ENCODE measurements at places on chromosomes 13 and 19. TPM values are rescaled to one million over a fixed set of nuclear protein-coding genes. Genes with fewer than 3 reads are reported as not detected.
A peak's percentile ranks its signal among the peaks of the same experiment; 100 is the strongest.

Gene C19orf73
- 3.7 TPM for total RNA-seq

Gene SUPT20H
- 19.2 TPM for total RNA-seq

Gene TNFRSF19
- 1.4 TPM for total RNA-seq

Gene SERTM1
- not detected for total RNA-seq

Gene GRK1
- total RNA-seq: 0.10 TPM

Gene DAND5
- total RNA-seq: not detected

Gene ZNF763
- 0.46 TPM for total RNA-seq

Gene SYT5
- not detected for total RNA-seq

Gene CEACAM8
- total RNA-seq: not detected

Gene PSG6
- not detected for total RNA-seq

GRCh38 chr13:33445476-33445875, 159.9 kb upstream of the STARD13 start:
- H3K27me3 ChIP-seq: no peaks in the 10 kb centered on the region
- H3K27ac ChIP-seq: no peak overlapping the region
- no peaks in the 10 kb centered on the region for H3K36me3 ChIP-seq
- no peak for DNase-seq
- no peak overlapping the region for H3K4me3 ChIP-seq

- no peak overlapping the region for H3K4me3 ChIP-seq
- no peak overlapping the region for H3K27ac ChIP-seq
- no peaks in the 10 kb centered on the region for H3K36me3 ChIP-seq
- H3K4me1 ChIP-seq: no peaks in the 10 kb centered on the region
Observed at GRCh38 chr13:98273824-98274742, 97.0 kb upstream of the RNF113B start.

GRCh38 chr13:77042566-77043177, 15.7 kb upstream of the FBXL3 start:
- H3K4me1 ChIP-seq: no peaks in the 10 kb centered on the region
- no peak overlapping the region for H3K27ac ChIP-seq
- no peak overlapping the region for H3K4me3 ChIP-seq
- H3K27me3 ChIP-seq: no peaks in the 10 kb centered on the region
- no peak for DNase-seq
- H3K36me3 ChIP-seq: no peaks in the 10 kb centered on the region

DNA sequence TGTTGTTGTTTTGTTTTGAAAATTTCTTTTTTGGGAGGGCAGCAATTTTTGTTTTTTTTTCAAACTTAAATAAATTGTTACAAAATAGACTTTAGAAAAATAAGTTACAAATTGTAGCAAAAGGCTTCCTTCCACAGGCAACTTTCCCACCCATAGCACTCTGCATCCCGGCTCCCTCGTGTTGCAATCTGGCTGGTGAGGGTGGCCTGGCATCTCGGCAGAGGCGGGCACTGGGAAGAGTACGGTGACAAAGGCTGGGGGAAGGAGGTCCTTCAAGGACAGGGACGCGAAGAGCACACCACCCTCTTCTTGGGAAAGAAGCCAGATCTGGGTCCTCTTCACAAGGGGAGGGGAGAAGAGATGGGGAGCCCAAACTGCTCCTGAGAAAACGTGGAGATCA, 379.7 kb downstream of the OLFM4 start:
- H3K4me3 ChIP-seq: no peak overlapping the region
- no peaks in the 10 kb centered on the region for H3K36me3 ChIP-seq
- no peak for DNase-seq
- no peaks in the 10 kb centered on the region for H3K27me3 ChIP-seq

GRCh38 chr13:42378383-42378780, 106.4 kb downstream of the AKAP11 start:
- no peak for DNase-seq
- H3K4me1 ChIP-seq: no peaks in the 10 kb centered on the region
- H3K27ac ChIP-seq: no peak overlapping the region
- no peak overlapping the region for H3K4me3 ChIP-seq
- no peaks in the 10 kb centered on the region for H3K36me3 ChIP-seq

- no peaks in the 10 kb centered on the region for H3K27me3 ChIP-seq
- H3K36me3 ChIP-seq: no peaks in the 10 kb centered on the region
Observed at GRCh38 chr13:108200781-108201398, 14.4 kb downstream of the LIG4 start.

DNA sequence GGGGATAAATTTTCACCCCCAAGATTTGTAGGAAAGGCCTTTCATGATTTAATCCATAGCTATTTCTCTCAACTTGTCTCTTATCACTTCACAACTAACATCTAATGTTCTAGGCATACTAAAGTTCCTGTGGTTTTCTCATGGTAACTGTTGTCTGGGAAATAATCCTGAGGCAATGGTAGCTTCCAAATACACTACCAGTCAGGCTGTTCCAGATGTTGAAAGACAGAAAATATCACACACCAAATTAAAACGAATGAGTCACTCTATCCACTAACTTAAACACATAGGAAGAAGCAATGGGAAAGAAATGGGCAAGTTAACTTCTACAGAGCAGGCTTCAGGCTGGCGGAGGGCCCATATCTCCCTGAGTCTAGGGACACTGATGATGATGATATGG, 77.7 kb upstream of the MYO16 start:
- H3K36me3 ChIP-seq: no peaks in the 10 kb centered on the region
- no peaks in the 10 kb centered on the region for H3K27me3 ChIP-seq
- H3K4me3 ChIP-seq: no peak overlapping the region
- H3K4me1 ChIP-seq: no peaks in the 10 kb centered on the region
- H3K27ac ChIP-seq: no peak overlapping the region

- DNase-seq: no peak
- H3K4me1 ChIP-seq: peaks cover 4% of the 10 kb centered on the region
- H3K27me3 ChIP-seq: no peaks in the 10 kb centered on the region
- no peak overlapping the region for H3K27ac ChIP-seq
- H3K36me3 ChIP-seq: no peaks in the 10 kb centered on the region
- H3K4me3 ChIP-seq: no peak overlapping the region
Observed at GRCh38 chr19:40534148-40534547, 42.5 kb upstream of the SHKBP1 start.

GRCh38 chr19:10088949-10089554, 2.9 kb downstream of the SHFL start:
- DNase-seq: no peak
- no peaks in the 10 kb centered on the region for H3K36me3 ChIP-seq
- peaks cover 24% of the 10 kb centered on the region for H3K27me3 ChIP-seq
- H3K27ac ChIP-seq: no peak overlapping the region
- no peak overlapping the region for H3K4me3 ChIP-seq

DNA sequence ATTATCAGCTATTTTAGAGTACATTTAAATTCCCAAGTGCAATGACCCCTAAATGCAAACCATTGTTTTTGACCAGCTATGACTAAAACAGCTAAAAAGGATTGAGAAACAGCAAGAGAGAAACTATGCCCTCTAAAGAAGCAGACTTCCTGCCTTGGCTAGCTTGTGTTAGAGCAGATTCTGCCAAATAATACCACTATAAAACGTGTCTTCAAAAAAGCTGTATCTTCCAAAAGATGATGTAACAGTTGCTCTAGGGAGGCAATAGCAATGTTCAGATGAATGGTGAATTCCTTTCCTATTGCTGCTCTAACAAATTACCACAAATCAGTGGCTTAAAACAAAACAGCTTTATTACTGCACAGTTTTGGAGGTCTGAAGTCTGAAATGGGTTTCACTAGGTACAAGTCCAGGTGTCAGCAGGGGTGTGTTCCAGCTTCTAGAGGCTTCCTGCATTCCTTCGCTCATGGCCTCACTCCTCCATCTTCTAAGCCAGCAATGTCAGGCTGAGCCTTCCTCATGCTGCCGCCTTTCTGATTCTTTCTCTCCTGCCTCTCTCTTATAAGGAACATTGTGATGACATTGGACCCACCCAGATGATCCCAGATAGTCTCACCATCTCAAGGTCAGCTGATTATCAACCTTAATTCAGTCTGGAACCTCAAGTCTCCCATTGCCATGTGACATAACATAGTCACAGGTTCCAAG, 84.5 kb downstream of the LRRC63 start:
- H3K27me3 ChIP-seq: no peaks in the 10 kb centered on the region
- no peaks in the 10 kb centered on the region for H3K36me3 ChIP-seq
- H3K4me3 ChIP-seq: no peak overlapping the region
- H3K4me1 ChIP-seq: no peaks in the 10 kb centered on the region
- H3K27ac ChIP-seq: no peak overlapping the region

DNA sequence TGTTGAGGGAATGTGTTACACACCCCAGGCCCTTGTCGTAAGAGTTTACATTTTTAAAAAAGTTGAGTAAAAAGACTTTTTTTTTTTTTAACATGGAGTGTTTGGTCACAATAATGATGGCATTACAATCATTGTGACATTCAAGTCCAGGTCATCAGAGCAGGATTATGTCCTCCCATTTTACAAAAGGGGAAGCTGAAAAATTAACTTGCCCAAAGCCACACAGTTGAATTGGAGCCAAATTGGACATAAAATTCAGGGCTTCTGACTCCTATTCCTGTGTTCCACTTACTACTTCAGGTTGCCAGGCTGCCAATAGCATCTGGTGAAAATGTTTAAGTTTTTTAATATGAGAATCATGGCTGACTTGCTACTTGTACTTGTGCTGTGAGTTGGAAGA, 49.3 kb downstream of the DLEU7 start:
- no peaks in the 10 kb centered on the region for H3K4me1 ChIP-seq
- H3K27me3 ChIP-seq: no peaks in the 10 kb centered on the region
- no peak overlapping the region for H3K4me3 ChIP-seq

DNA sequence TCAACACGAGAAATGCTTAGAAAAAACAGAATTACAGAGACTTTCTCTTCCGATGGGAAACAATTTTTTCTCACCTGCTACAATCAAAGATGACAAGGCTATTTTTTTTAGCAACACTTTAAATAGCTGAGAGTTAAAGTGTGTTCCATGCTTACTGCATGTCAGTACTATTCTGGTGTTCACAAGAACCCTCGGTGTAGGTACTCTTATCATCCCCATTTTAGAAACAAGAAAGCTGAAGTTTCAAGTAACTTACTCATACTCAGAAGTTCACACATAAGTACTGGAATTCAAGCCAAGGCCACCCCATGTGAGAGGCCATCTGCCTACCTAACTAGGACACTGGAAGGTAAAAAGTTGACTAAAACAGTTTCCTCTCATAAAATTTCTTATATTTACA, 9.0 kb upstream of the TNFRSF19 start:
- peak overlapping the region; percentile 86 for H3K27ac ChIP-seq
- no peaks in the 10 kb centered on the region for H3K27me3 ChIP-seq
- no peaks in the 10 kb centered on the region for H3K36me3 ChIP-seq

- DNase-seq: no peak
- no peak overlapping the region for H3K4me3 ChIP-seq
- no peaks in the 10 kb centered on the region for H3K36me3 ChIP-seq
- peaks cover 3% of the 10 kb centered on the region for H3K4me1 ChIP-seq
- H3K27me3 ChIP-seq: peaks cover 30% of the 10 kb centered on the region
Observed at GRCh38 chr13:29504691-29505090, 90.8 kb downstream of the SLC7A1 start.

DNA sequence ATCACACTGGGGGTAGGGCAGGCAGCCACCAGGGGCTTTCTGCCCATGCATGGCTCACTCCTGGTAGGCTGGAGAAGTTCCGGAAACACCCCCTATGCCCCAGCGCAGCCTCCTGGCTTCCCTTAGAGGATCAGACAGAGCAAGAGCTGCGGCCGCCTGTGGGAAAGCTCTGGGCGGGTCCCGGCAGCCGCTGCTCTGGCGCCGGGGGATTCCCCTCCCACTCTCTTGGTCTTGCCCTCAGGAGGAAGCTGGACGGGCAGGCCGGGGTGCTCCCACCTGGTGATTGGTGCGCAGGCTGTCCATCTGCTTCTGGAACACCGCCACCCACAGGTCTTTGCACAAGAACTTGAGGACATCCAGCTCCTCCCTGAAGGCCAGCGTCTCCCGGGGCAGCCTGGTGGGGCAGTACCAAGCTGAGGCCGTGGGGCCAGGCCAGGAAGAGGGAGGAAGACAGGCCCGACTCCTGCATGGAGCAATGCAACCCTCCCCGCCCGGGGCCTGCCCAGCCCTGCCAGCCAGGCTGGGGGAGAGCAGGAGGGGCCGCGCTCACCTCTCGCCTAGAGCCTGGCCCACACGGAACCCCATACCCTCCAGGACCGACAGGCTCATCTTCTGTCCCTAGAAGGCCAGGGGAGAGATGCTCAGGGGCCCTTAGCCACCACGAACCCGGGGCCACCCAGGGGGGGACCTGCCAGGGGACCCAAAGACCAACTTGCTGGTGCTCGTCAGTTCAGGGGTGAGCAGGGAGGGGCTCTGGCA, 4.0 kb upstream of the NKPD1 start:
- DNase-seq: peak; percentile 36
- H3K36me3 ChIP-seq: no peaks in the 10 kb centered on the region
- no peak overlapping the region for H3K4me3 ChIP-seq
- no peak overlapping the region for H3K27ac ChIP-seq

DNA sequence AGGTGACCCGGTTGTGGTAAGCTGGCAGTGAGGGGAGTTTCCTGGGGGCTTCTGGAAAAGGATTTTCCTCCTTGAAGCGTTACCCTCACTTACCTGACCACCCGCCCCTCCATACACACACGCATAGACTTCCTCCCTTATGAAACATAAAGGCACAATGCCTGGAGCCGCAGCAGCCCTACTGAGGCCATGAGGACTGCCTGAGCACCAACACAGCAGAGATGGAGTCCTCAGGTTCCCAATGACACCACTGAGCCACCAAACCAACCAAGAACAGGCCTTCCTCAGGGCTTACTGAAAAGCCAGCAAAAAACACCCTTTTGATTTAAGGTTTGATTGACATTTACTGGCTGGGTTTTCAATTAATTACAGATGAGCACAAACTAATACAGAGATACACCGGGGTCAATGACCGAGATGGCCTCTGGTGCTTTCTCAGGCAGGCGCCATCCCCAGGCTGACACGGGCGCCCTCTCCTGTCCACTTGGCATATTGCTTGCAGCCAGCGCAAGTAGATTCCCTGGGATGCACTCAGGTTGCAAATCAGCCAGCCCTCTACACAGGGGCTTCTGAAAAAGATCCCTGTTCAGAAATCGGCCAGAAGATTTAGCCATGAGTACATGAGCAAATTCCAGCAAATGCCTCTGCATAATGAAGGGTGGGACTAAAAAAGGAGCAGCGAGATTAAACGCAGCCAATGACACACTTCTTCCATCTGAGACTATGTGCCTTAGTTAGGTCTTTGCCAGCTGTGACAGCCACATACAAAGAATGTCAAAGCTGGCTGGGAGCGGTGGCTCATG, 14.8 kb downstream of the OPA3 start:
- H3K4me1 ChIP-seq: peaks cover 43% of the 10 kb centered on the region
- peak; percentile 77 for DNase-seq
- H3K36me3 ChIP-seq: no peaks in the 10 kb centered on the region
- no peak overlapping the region for H3K4me3 ChIP-seq
- peak overlapping the region; percentile 84 for H3K27ac ChIP-seq
